ENCODE measurements at places on chromosomes 4 and X.

DNA sequence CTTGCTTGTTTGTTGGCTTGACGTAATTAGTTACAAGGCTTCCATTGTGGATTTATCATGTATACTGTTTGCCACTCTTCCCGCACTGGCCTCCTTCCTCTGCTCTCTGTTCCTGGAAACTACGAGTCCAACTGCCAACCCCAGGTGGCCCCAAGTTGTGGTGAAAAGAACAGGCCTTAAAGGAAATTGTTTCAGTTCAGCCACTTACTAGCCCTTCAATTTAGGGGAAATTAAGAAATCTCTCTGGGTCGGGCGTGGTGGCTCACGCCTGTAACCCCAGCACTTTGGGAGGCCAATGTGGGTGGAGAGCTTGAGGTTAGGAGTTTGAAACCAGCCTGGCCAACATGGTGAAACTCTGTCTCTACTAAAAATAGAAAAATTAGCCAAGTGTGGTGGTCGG, 28.0 kb downstream of the RBM47 start:
- no peak for DNase-seq

DNA sequence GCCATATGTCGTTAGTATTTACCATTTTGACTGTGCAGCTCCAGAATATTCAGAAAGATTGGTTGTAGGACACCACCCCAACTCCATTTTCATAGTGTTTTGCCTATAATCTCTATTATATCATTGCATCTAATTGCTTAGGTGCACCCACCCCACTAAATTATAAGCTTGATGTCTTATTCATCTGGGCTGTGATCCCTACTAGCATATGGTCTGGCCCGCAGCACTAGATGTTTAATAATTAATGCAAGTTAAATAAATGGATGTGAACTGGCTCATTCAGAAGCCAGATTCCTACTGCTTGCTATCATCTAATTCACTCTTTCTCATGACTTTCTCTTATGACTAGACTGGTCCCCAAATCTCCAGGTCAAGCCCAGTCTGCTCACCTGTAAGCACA, 143.5 kb downstream of the RELL1 start:
- DNase-seq: no peak

DNA sequence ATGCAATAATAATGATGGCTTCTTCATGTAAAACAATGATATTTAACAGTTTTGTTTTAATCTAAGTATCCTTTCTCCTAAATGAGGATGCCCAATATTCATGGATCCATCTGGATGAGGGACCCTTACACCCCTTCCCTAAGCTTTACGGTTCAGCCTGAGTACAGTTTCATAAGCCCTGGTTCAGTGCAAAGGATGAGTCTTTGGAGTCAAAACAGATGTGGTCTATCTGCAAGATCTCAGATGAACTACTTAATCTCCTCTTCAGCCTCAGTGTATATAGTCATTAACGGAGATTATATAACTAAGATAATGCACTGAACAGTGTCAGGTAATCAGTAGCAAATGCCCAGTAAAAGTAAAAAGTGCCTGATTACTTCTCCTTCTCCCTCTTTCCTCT, 22.1 kb downstream of the ANXA5 start:
- DNase-seq: no peak

GRCh38 chr4:184403384-184403781, 71.0 kb downstream of the IRF2 start:
- DNase-seq: no peak

- DNase-seq: no peak
These were observed 112.7 kb downstream of the SH3RF1 start for GRCh38 chr4:169158046-169158445.

GRCh38 chrX:107894038-107894437, 68.4 kb downstream of the MID2 start:
- DNase-seq: no peak

GRCh38 chr4:167854881-167855280, 237.5 kb upstream of the ANXA10 start:
- no peak for DNase-seq

GRCh38 chrX:84322083-84322827, 134.3 kb upstream of the RPS6KA6 start:
- DNase-seq: no peak

GRCh38 chr4:69744157-69744478, 16.3 kb downstream of the SULT1B1 start:
- no peak for DNase-seq

GRCh38 chr4:17203797-17204196, 305.4 kb upstream of the LDB2 start:
- DNase-seq: no peak

- no peak for DNase-seq
These were observed 14.6 kb downstream of the SRPX start for GRCh38 chrX:38206036-38206435.

DNA sequence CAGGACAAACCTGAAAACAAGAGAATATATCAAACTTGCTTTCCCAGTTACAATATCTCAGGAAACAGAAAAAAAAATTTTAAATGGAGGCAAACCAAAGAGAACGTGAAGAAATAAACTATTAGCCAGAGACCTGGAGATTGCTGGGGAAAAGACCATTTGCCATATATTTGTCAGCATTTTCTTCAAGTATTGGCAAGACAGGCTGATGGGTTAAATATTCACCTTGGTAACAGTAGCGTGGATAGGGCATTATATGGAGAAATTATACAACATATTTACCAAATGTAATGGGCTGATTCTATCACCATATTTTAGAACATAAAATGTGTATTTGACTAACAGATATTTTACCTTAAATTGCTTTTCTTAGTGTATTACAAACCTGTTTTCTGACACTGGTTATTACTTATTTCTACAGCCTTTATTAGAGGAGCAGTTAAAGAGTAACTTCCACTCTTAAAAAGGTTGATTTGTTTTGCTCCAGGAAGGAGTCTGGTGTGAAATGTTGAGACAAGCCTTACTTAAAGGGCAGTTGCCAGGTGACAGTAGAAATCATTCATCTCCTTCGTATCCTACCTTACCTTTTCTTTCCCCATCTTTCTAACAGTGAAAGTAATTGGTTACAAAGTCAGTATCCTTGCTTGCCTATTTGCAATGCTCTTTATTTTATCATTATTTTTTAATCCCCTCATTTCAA, 575.5 kb downstream of the GBA3 start:
- DNase-seq: no peak

DNA sequence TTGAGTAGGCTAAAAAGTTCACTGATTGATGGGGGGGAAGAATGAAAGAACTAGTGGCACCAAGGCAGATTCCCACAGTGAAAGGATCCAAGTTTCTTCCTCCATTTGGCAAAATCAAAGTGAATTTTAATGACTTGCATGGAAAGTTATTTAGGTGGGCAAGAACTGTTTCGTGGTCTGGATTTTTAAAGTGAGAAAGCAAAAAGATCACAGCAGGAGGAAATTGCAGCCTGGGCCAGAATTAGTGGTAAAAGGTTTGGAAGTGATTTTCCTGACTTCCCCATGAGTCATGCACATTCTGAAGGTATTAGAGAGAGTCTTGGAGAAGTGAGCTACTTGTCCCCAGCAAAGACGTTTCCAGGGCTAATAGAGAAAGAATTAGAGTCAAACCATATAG, 207.8 kb downstream of the ANTXR2 start:
- no peak for DNase-seq

GRCh38 chr4:159669094-159669493, 566.2 kb downstream of the RAPGEF2 start:
- DNase-seq: no peak

DNA sequence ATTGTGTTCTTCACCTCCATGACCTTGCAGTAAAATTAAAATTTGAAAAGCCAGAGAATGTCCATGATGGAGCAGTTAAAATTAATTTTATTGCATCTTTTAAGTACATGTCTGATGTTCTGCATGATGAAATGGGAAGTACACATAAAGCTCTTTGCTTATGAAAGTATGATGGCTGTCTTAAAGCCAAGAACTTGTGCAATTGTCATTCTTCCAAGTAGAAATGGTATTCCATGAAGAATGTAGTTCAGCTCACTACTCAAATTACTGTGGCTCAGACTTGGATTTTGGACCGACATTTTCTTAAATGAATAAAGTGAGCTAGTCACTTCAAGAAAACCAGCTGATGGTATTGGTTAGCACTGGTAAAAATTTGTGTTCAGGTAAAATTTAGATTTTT, 161.7 kb upstream of the CXCL13 start:
- no peak for DNase-seq

- DNase-seq: no peak
These were observed 362.0 kb downstream of the CBLL2 start for GRCh38 chrX:22634751-22635150.

GRCh38 chr4:38818441-38818976, 13.9 kb upstream of the TLR1 start:
- DNase-seq: no peak

DNA sequence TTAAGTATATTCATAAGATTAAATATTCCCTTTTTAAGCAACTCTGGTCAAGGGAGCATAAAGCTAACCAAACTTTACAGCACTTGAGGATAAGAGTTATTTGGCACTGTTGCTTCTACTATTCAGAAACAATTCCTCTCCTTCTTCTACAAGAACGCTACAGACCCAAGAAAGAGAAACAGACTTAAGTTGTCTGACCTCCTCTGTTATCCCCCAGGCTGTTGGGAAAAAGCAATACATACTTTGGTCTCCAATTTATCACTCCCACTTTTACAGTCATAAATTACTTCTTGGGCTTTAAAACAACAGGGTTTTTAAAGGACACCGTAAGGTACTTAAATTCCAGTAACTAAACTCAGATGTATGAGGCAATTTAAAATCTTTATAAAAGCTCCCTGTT, 147.4 kb downstream of the COL25A1 start:
- DNase-seq: no peak

DNA sequence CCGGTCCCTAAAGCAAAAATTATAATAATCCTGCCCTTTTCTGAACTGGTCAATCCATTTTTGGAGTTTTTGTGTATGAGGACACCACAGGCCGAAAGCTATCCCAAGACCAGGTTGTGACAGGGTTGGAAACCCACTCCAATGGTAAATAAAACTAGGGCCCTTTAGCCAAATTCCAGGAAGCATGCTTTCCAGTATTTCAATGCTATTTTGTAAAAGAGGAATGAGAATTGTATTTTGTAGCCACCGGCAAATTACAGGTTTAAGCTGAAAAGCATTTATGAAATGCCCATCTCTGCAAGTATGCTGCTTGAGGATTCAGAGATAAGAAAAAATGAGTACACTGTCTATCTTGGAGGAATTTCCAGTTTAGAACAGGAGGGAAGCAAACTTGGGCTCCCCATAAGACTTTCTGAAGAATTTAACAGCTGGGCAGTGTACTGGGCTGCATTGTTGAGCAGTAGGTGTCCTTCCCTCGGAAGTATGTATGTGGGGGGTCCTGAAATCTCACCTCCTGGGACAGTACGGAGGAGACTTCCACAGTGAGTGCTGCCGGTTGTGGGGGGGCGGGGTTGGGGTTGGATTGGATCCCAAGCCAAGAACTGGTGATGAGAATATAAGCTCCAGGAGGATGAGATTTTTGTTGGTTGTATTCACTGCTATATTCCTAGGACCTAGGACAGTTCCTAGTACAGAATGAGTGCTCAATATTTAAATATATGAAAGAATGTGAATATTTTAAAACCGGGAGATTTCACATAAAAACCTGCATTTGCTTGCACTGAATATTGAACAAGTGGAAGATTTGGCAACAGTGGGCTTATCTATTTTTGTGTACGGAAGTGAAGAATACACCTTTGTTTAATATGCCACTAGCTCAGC, 26.8 kb downstream of the OCIAD2 start:
- no peak for DNase-seq

- no peak for DNase-seq
These were observed 821 bp downstream of the SLITRK2 start for GRCh38 chrX:145818186-145819113.

- no peak for DNase-seq
These were observed 116.3 kb upstream of the NRK start for GRCh38 chrX:105706041-105706440.

DNA sequence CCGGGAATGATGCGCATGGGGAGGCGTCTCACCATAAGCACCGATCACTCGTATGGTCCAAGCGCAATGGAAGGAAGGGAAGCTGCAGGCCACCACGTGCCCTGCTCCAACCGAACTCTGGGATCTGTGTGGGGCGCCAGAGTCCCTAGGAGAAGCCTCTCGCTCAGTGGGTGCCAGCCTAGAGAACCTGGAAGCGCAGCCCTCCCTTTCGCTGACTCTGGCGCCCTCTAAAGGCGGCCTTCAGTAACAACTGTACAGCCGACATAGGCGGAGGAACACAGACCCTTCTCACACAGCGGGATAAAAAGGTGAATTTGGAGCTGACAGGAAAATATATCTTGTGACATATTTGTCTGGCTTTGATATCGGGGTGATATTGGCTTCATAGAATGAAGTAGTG, 76.0 kb downstream of the INTS6L start:
- no peak for DNase-seq

DNA sequence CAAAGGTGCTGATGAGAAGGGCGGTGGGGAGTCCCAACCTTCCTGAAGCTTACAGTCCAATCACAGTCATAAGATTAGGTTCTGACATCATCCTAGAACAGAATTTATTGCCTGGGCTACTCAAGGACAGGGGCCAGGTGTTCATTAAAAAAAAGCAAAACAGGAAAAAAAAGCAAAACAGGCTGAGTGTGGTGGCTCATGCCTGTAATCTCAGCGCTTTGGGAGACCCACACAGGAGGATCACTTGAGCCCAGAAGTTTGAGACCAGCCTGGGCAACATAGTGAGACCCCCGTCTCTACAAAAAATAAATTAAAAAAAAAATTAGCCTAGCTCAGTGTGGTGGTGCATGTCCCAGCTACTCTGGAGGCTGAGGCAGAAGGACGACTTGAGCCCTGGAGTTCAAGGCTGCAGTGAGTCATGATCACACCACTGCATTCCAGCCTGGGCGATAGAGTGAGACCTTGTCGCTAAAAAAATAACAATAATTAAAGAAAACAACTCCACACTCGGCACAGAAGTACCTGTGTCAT, 3.0 kb downstream of the RAB9A start:
- no peak for DNase-seq

DNA sequence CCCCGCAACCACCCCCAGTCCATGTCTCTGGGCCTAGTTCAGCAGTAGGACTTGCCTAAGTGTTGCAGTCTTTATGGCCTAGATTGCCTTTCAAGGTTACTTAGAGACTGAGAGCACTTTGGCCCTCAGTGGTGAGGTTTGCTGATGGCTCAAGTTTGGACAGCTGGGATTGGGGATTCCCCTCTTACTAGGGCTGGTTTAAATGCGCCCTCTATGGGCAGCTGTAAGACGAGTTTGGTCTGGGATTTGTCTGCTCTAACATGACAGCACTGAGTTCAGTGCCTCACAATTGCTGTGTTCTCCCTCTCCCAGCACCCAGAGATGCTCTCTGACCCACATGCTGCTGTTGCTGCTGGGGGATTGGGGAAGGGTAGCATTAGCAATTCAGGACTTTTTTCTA, 23.1 kb downstream of the DACH2 start:
- no peak for DNase-seq

- DNase-seq: no peak
These were observed 31.4 kb upstream of the SLC25A31 start for GRCh38 chr4:127698789-127699200.

DNA sequence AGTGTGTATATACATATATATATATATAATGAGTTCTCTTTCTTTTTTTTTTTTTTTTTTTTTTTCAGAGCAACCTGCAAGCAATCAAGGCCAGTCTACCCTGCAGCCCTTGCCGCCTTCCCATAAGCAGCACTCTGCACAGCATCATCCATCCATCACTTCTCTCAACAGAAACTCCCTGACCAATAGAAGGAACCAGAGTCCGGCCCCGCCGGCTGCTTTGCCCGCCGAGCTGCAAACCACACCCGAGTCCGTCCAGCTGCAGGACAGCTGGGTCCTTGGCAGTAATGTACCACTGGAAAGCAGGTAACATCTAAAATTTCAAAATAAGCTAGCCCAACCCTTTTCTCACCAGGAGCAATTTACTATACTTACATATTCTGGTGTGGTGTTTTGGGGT, 316.3 kb downstream of the DCTD start:
- no peak for DNase-seq
